ENCODE measurements at places on chromosomes 1 and 21.
A peak's percentile ranks its signal among the peaks of the same experiment; 100 is the strongest.

GRCh38 chr1:97660431-97661105, 260.3 kb downstream of the DPYD start:
- no peak for DNase-seq

- DNase-seq, result no peak
These were observed 14.6 kb upstream of the TRNAU1AP start for GRCh38 chr1:28538286-28538685.

DNA sequence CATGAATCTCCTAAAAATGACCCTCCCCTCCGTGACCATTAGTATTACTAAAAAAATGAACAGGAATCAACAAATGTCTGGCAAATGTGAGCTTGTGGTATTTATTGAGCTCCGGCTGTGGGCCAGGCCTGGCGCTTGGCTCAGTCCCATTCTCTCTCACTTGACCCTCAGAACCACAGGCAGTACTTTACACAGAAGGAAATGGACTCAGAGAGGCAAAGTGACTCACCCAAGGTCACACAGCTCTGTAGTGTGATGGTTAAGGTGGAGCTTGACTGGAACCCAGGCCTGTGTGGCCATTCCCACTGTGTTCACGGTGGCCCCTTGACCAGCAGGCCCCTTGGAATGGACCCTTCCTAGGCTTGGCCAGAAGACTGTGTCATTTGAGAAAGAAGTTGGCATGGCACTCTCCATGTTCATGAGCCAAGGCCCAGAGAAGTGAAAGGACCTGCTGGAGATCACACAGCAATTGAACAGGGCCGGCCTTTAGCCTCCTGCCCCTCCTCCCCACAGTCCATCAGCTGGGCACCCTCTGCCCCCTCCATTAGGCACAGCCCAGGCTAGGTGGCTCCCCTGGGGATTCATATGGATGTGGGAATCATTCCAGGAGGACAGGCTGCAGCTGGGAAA, 32.1 kb downstream of the FAM151A start:
- DNase-seq, result no peak

DNA sequence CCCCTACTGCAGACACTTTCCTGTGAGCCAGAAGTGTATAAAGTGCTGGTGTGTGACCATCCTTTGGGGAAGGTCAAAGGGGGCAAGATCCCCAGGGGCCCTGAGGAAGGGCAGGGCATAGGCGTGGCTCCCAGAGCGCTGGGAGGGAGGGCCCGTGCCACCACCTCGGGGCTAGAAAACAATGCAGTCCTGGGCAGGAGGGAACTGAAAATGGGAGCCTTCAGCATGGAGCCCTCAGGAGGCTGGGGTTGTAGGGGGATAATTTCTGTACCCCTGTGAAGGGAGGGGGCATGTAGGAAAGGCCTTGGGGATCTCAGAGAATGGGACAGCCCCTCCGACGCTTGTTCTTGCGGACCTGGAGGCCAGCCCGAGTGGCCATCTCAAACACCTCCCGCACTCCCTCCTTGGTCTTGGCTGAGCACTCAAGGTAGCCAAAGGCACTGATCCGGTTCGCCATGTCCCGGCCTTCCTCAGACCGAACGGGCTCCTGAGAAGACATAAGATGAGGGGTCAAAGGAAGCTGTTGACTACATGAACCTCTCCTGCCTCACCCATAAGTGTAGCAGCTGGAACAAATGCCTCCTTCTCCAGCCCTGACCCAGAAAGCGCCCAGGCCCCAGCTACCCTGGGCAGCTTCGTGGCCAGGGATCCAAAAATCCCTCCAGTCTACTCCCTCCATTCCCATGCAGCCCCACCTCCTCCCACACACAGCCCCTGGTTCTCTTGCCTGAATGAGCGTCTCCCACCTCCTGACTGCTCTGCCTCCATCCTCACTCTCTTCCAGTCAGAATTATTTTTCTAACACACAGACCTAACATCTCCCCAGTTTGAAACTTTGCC, 5.5 kb downstream of the RHOC start:
- DNase-seq, result no peak

DNA sequence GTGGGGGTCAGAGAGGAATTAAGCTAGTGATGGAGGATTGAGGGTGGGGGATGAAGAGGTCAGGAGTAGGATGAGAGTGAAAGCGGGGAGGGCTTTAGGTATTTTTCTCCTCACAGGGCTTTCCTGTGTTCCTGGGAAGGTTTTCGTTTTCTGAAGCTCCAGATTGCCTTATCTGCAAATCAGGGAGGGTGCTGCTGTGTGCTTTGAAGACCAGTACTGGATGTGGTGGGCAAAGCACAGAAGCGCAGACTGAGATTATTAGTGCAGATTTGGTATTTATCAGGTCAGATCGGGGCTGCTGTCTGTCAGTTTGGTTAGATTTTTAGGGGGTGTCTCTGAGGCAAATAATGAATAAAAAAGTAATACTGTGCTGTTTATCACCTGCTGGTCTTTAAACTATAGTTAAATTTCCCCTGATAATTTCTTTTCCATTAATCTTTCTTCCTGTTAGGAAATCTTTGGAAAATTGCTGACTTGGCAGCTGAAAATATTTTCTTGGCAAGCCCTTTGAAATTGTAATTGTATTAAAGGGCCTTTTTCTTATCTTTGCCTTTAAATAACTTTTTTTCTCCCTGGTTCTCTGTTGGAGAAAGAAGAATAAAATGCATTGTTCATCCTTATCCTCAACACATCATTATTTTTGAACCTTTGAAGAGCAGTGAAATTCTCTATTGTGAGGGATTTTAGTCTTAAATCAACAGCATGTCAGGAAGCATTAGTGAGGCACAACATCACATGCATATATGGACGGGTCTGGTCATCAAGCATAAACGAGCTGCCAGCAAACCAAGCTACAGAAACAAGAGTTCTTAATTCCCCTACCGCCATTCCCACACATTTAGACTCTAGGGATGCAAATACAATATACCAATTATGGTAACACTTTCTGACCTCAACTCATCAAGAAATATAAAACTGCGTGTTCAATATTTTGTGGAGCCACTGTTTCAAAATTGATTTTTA, 139.6 kb downstream of the S1PR1 start:
- DNase-seq, result no peak

- no peak for DNase-seq
These were observed 279.6 kb downstream of the GRIK1 start for GRCh38 chr21:29660047-29660720.

- DNase-seq, result no peak
These were observed 20.0 kb upstream of the CD101 start for GRCh38 chr1:116981521-116982037.

- no peak for DNase-seq
These were observed 61.2 kb downstream of the ANKRD13C start for GRCh38 chr1:70293186-70293843.

- no peak for DNase-seq
These were observed 84.4 kb downstream of the ITPKB start for GRCh38 chr1:226654668-226655055.

GRCh38 chr1:200174525-200175295, 147.2 kb downstream of the NR5A2 start:
- DNase-seq, result no peak

GRCh38 chr1:55611123-55611522, 396.0 kb upstream of the USP24 start:
- DNase-seq, result no peak

DNA sequence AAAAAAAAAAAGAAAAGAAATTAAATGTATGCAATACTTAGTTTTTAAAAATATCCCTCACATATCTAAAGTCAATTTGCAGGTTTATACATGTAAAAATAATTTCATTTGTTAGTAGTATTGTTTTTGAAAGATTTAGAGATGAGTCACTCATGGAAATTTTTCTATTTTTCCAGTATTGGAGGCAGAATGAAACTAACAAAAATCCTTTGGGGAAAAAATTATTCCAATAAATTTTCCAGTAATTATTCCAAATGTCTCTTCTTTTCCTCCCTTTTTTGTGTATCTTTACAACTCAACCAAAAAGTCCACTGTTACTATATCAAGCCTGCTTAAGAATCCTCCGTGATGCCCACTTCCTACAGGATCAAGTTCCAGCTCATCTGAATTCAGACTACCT, 29.9 kb downstream of the MPZL1 start:
- no peak for DNase-seq

GRCh38 chr1:71047635-71048607, at the start of gene PTGER3:
PTGER3 (minus strand) TSS chr1:71047816; CDS start chr1:71047577, 239 bp downstream.
- DNase-seq, result no peak

- DNase-seq, result no peak
These were observed 204.6 kb upstream of the TMPRSS15 start for GRCh38 chr21:18608226-18608625.

GRCh38 chr1:233045588-233045987, 95.2 kb downstream of the NTPCR start:
- DNase-seq, result no peak

GRCh38 chr1:182677397-182678098, 6.8 kb downstream of the RGS8 start:
- no peak for DNase-seq

GRCh38 chr1:155177192-155177917, 3.7 kb downstream of the TRIM46 start:
- DNase-seq, result no peak

- DNase-seq, result no peak
These were observed 68.2 kb downstream of the MAP10 start for GRCh38 chr1:232873412-232873811.

GRCh38 chr1:230744382-230744781, 2.8 kb upstream of the CAPN9 start:
- DNase-seq, result no peak

DNA sequence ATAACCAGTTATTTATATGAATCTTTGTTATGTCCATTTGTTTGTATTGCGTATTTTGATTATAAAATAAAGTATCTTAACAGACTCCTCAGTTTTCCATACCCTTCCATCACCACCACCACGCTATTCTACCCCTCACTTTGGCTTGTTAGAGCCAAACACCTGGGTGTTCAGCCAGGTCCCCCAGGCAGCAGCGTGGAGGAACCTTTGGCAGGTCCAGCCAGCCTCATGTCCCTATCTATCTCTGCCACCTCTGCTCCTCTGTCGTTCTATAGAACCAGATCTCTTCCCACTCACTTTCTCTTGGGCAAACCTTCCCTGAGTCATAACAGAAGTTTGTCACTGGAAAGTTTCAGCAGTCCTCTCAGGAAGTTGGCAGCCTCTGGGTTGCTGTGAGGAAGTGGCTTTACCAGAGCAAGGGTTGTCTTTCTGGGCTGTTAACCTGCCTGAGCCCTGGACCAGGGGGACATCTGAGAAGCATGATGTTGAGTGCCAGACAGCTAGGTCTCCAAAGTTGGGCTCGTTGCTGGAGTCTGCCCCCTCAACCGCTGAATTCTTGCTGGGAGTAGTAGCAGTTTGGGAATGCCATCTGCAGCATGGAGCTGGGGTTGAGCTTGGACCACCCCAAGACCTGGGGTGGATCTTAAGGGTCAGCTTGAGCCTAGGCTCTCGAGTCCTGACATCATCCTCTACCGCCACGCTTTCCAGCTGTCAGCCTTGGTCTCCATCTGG, 996 bp upstream of the SH3BGRL3 start:
- peak; percentile 79 for DNase-seq

GRCh38 chr1:98197356-98197755, 276.5 kb upstream of the DPYD start:
- DNase-seq, result no peak

DNA sequence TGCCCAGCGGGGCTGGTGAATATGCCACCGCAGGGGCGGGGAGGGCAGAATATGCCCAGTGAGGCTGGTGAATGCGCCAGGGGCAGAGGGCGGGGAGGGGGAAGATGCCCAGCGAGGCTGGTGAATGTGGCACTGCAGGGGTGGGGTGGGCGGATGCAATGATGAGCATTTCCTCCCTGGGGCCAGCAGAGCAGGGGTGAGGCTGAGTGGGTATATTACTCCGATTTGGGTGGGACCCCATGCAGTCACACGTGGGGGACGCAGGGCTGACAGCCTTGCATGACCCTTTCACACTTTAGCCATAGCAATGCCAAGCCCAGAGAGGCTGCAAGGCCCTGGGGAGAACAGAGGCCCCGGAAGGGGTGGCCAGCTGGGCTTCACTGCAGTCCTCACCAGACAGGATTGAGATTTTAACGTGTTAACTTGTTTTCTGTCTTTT, 9.3 kb upstream of the SLX9 start:
- DNase-seq, result peak; percentile 23

DNA sequence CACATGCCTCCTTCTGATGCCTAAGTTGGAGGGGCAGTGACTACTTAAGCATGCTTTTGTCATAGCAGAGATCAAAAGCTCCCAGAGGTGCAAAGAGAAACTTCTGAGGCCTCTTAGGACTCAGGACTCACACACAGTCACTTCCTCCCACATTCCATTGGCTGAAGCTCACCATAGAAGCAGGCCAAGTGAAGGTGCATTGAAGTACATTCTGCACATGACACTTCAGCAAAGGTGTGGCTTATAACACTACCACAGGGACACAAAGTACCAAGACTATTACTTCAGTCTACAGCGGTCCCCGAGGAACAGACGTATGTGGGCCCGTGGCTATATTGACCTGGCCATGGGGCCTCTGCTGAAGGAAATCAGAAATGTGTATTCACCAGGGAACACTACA, 2.5 kb upstream of the POGK start:
- no peak for DNase-seq

GRCh38 chr1:234926559-234927311, 201.9 kb downstream of the TOMM20 start:
- no peak for DNase-seq

GRCh38 chr21:38959692-38960061, 153.9 kb downstream of the ETS2 start:
- DNase-seq, result no peak

DNA sequence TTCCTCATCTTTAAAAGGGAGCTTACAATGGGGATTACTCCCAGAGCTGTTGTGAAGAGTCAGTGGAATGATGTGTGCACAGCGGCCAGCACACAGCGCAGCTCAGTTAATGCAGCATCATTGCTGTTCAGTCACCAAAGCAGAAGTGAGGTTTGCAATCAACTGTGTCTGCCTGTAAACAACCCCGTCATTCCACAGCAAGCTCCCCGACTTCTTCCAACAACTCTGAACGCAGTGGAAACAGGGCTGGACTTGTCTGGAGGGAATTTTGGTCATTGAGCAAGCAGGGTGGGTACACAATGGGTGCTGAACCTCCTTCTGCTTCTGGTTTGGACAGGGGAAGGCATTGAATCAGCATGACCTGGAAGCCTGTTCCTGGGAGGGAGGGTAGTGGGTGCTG, 347.4 kb downstream of the PTPRU start:
- DNase-seq, result no peak

DNA sequence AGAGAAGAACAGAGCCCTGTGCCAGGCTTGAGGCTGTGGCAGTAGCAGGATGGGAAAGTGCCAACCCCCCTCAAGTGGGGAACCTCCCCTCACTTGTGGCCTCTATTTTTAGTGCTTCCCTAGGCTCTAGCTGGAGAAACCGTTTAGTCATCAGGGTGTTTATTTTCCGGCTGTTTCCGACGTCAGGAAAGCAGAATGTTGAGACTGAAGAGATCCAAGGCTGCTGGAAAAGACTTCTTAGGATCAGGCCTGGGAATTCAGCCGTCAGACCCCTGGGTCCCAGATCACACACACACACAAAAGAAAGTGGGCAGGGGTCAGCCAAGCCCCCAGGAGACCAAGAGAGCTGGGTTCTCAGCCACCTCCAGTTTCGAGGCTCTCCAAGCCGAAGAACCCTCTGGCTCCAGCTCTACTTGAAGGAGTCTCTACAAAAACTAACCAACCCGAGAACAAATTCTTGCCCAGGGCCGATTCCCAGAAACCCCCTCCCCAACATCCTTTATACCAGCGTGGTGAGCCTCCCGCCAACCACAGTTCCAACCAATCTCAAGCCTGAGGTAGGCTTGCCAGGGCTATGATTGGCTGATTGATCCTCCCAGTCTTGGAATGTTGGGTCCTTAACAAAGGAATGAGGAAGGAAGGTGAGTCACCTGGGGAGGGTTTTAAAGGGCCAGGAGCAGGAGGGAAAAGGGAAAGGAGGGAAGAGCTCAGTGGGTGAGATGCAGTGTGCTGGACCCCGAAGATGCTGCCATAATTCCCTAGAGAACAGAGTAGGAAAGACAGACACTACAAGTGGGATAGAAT, 2.5 kb upstream of the MEF2D start:
- peak; percentile 75 for DNase-seq
